ENCODE measurements at places on chromosomes 5 and 9.

GRCh38 chr5:150663936-150664335, 2.9 kb downstream of the MYOZ3 start:
- DNase-seq, result no peak

GRCh38 chr5:123035918-123036390, 571 bp downstream of the PPIC start:
- no peak for DNase-seq

- DNase-seq, result no peak
Observed at GRCh38 chr9:14313951-14314423, at the start of gene NFIB. TSS of gene NFIB (minus strand) at chr9:14314141. CDS start at chr9:14313511, 630 bp downstream.

DNA sequence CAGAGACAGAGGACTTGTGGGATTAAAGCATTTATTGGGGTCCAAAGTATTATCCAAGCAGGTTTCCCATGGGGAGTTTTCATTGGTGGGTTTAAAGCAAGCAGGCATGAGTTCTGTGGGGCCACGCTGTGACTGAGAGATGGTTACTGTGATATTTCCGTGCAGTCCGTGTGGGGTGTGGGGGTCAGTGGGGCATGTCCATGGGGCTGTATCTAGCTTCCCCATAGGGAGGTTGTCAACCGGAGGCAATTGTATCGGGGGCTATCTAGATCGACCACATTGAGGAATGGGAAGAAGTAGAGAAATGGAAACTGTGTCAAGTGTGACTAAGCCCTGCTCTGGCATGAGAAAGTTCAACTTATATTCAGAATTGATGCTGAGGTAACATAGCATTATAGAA, 7.1 kb upstream of the RPS23 start:
- DNase-seq, result no peak

GRCh38 chr5:156920861-156921431, 42.1 kb downstream of the TIMD4 start:
- DNase-seq, result no peak

DNA sequence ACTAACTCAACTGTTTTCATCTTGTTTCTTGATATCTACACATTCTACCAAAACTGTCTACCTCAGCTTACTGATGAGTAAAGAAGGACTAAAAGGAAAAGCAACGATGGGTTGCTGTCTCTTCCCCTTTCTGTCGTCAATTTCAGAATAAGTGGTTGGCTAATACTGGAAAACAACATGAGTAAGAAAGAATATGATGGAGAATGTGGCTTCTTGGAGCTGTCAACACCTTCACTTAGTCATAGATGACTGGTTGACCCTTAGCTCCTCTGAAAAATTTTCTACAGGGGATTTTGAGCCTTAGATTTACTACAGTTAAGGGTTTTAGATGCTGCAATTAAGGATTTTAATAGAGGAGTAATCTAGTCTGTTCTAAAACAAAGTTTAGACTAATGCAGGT, 797.9 kb downstream of the TLE4 start:
- no peak for DNase-seq

DNA sequence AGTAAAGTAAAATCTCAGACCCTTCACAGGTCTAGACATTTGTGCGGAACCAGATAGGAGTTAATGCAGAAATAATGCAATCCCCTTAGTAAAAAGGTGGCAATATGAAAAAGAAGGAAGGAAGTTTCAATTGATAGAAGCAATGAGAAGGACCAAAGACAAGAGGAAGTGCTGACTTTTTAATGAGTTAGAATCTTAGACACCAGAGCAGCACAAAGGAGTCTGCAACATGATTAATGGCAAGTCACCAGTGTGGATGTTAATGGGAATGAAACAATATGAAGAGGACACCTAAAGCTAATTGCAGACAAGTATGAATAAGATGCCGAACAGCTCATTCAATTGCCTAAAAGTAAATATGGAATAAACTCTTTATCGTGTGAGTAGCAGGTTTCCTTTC, 50.9 kb downstream of the MEGF9 start:
- no peak for DNase-seq

DNA sequence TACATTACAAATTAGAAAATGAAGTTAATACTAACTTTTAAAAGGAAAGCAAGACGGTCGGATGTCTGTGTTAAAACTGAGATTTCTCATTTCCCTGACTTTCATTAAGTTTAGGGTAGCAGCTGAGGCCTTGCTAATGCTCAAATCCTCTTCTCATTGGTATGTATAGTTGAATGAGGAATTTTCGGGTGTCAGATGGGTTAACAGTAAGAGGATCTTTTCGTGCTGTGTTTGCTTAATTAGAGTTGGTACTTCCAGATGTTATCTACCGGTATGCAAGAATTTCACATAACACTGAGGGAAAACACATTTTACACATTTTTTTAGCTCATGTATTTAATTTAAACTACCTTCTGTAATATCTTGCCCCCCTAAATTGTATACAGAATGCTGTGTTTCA, 168.2 kb upstream of the CTNND2 start:
- no peak for DNase-seq

DNA sequence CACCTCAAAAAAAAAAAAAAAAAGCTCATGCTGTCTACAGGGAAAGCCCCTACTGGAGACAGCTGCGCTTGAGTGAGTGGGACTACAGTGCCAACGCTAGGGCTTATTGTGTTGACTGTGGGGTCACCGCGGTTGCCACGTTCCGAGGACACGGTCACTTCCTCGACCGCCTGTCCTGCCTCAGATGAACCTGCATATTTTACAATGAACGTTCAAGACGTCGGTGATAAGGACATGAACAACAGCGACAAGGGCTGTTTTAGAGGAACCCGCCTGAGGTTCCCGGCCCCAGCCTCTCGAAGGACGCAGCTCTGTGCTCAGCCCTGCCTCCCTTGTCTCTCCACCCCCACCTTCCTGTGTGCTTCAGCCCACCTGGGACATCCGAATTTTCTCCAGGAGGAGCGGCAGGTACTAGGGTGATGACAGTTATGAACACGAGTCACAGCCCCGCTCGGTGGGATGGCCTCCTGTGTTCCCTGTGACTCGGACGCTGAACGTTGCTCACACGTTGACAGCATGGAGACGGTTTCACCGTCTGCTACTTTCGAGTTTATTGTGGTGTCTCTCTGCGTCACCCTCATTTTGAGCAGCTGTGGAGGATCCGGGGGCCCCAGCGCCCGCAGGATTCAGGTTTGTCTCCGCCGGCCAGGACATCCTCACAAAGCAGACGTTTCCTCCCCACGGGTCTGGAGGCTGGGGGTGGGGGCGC, 11.3 kb upstream of the DIPK1B start:
- DNase-seq, result peak; percentile 74

DNA sequence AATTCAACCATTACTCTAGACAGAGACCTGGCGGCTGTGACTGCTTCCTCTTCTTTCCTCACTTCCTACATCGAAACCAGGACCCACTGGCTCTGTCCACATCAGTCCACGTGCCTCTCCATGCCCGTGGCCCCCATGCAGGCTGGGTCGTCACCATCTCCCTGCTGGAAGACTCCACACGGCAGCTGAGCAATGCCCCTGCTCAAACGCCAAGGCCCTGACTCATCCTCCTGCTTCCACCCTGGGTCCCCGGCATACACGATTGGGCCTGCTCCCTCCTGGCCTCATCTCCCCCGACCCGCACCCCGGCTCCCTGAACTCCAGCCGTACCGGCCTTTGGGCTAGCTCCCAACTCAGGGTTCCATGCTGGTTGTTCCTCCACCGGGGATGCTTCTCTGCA, 67.2 kb upstream of the IER5L start:
- DNase-seq, result no peak

GRCh38 chr5:139297439-139298133, 4.0 kb downstream of the MATR3 start:
- DNase-seq, result no peak

GRCh38 chr9:137030538-137031527, 1.1 kb downstream of the FUT7 start:
- DNase-seq, result no peak

- DNase-seq, result no peak
Observed at GRCh38 chr9:121233906-121234831, 32.5 kb upstream of the RAB14 start.

GRCh38 chr5:168057905-168058304, 233.5 kb upstream of the WWC1 start:
- DNase-seq, result no peak

DNA sequence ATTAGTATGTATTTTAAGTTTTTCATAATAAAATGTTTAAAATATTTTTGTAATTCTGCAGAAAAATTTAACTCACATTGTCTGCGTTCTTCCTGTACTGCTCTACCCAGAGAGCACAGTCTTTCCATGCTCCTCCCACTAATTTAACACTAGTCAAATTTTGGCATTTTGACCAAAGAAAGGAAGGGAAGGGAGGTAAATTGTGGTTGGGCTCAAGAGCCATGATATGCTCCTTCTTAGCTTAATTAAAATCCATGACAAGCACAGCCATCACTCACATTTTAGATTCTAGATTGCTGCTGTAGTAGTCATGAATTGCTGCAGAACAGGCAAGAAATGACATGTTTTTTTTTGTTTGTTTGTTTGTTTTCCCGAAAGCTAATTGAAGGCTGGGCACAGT, 98.4 kb downstream of the NLN start:
- DNase-seq, result no peak

DNA sequence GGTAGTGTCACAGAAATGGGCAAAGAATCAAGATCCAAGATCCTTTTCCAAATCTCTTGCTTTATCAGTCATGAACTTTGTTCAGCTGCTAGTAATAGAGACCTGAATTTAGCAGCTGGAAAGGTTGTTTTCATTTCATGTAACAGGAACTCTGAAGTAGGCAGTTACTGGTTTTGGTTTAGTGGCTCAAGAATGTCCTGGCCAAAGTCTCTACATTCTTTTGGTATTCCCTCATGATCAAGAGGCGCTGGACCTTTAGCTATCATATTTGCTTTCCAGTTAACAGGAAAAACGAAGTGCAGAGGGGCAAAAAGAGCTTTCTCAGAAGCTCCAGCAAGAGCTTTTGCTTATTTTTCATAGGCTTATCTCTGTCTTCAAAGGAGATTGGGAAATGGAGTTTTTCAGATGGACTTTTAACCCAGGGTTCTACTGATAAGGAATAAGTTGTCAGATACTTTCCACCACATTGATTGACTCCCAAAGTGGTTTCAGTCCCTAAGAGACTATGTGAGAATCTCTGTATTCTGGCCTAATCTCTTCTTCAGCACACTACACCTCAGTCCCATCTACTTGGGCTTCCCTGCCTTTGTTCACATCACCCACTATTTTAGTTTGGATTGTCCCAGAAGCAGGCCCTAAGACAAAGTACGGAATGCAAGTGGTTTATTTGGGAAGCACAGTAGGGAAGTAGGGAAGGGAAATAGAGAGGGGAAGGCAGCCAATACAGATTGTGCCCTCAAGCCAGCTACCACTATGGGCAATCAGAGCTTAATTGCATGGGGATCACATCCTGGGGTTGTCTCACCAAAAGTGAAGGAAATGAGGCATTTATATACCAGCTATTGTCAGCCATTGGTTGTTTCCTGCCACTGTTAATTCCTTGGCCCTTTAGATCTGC, 359.3 kb downstream of the LRRC70 start:
- DNase-seq, result no peak

DNA sequence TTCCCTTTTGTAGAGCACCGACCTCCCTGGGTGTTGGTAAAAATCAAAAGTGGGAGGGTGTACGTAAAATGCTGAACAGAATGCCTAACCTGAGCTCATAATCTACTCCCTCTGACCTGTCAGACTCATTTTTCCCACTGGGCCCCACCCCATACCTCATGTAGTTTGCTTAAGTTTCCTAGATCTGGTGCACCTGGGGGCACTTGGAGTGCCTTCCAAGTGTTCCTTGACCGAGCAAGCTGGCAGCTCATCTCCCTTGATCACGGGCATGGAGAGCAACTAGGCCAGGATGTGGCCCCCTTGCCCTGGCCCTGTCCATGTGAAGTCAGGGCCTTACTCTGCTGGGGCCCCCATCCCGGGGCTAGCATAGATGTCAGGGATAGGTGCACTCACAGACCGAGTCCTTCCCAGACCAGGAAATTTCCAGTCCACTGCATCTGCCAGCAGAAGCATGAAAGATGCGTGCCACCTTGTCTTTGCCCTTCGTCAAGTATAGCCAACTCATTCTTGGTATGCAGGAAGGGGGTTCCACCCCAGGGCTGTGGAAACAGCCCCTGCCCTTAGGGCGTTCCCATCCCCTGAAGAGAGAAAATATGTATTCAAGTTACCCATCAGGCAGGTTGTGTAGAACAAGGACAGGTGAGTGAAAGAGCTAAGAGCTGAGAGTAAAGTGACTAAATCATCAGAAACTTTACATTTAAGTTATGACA, 41.9 kb downstream of the SLC22A5 start:
- peak; percentile 35 for DNase-seq

DNA sequence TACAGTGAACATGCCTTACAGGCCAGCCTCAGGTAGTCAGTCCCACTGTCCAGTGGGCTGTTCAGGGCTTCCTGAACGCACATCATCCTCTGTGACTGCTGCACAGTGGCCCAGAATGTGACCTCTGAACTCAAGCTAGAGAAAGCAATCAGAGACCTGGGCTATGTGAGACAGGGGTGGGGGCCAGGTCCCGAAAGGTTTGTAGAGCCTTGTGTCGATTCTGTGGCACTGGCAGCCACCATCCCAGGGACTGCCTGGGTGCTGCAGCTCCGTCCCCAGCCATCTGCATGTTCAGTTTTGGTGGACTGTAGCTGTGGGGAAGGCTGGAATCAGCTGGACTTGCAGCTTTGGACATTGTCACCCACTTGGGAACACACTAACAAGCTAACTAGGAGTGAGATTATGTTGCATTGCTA, 47.7 kb downstream of the MVB12B start:
- no peak for DNase-seq

DNA sequence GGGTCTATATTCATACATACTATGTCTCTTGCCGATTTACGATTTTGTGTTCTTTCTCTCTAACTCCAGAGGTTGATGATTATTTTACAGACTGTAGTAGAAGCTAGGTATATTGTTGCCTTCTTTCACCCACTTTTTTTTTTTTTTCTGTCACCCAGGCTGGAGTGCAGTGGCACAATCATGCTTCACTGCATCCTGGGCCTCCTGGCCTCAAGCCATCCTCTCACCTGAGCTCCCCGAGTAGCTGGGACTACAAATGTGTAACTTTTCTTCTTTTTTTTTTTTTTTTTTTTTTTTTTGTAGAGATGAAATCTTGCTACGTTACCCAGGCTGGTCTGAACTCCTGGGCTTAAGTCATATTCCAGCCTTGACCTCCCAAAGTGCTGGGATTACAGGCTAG, 96.2 kb downstream of the CHSY3 start:
- DNase-seq, result no peak

GRCh38 chr9:127897193-127897692, 2.2 kb downstream of the ST6GALNAC6 start:
- peak; percentile 29 for DNase-seq

- DNase-seq, result peak; percentile 58
Observed at GRCh38 chr9:113516840-113517577, 53.5 kb downstream of the RGS3 start.

- no peak for DNase-seq
Observed at GRCh38 chr5:4945296-4945695, 194.8 kb upstream of the ADAMTS16 start.

- DNase-seq, result no peak
Observed at GRCh38 chr9:11275158-11275695, 662.4 kb upstream of the PTPRD start.

DNA sequence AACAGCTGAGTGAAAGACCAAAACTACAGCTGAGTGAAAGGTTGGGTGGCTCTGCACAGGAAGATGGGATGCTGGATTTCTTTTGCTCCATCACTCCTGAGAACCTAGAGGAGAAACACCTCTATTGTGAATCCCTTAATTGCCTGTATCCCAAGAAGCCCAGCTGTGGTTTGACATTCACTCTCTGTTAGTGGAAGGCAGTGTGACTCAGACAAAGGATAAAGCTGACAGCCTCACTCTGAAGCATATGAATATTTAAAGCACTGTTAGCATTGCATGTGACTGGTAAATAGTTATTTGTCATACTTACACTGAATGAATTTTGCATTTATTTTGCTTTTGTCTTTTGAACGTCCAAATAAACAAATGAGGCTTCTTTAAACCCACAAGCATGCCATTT, 367.1 kb upstream of the RIOK2 start:
- DNase-seq, result no peak

GRCh38 chr5:67459253-67459652, 262.7 kb upstream of the CD180 start:
- DNase-seq, result no peak
